NAMALWA (cell line): ENCODE measurements at places on chromosomes 5 and 9.

DNA sequence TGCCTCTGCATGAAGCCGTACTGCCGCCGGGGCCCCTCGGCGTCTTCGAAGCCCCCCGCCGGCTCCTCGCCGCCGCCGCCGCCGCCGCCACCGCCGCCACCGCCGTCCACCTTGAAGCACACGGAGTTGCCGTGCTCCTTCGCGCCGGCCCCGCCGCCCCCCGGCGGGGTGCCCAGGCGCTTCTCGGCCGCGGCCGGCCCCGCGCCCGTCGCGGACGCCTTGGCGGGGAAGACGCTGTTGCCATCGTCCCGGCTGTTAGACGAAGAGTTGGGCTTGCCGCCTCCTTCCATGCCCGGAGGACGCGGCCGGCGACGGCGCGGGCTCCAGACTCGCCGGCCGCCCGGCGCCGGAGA is 400 bp downstream of the HCN1 start:
- DNase-seq = no peak

DNA sequence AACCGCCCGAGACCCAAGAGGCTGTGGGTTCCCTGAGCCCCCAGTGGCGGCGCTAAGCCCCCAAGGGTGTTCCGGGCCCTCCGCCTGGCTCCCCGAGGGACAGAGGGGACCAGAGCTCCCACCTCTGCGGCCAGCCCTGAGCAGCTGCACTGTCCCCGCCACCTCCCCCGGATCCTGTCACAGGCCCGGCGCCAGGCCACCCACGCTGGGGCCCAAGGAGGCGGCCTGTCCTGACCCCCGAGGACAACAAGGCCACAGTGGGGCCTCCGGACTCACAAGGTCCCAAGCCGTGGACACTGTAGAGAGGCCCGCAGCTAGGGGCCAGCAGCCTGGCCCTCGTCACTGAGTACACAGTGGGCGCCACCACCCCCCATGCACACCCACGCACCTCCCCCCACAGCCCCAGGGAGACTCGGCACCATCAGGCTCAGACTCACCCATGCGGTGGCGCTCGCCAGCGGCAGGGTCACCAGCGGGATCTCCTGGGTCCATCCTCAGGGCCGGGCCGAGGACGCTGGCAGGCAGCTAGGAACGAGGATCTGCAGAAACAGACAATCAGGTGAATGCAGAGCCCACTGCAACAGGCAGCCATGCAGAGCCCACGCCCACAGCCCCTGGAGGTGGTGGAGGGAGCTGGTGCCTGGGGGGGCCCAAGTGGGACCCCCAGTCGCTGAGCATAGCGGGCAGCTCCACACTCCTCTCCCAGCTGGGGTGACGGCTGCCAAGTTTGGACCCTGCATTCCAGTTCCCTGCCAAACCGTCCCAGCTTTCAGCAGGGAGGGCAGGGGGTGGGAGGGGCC is 27.9 kb downstream of the EXD3 start:
- no peak for DNase-seq

DNA sequence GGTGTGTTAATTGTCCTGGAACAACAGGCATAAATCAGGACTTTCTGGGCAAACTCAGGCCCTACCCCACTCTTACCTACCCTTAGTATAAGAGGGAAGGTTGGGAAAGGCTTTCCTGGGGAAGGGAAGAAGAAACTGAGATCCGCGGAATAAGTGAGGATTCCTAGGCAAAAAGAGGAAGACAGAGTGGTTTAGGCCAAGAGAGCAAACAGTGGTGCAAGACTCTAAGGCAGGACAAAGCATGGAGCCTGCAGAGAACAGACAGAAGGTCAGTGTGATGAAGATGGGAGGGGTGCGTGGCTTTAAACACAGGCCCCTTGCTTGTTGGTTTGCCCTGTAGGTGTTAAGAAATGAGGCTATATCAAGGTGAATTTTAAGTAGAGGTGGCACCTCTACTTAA is 69.4 kb downstream of the TMC1 start:
- DNase-seq = no peak

- DNase-seq = no peak
Observed at GRCh38 chr9:115850548-115851304, 302.9 kb upstream of the PAPPA start.

DNA sequence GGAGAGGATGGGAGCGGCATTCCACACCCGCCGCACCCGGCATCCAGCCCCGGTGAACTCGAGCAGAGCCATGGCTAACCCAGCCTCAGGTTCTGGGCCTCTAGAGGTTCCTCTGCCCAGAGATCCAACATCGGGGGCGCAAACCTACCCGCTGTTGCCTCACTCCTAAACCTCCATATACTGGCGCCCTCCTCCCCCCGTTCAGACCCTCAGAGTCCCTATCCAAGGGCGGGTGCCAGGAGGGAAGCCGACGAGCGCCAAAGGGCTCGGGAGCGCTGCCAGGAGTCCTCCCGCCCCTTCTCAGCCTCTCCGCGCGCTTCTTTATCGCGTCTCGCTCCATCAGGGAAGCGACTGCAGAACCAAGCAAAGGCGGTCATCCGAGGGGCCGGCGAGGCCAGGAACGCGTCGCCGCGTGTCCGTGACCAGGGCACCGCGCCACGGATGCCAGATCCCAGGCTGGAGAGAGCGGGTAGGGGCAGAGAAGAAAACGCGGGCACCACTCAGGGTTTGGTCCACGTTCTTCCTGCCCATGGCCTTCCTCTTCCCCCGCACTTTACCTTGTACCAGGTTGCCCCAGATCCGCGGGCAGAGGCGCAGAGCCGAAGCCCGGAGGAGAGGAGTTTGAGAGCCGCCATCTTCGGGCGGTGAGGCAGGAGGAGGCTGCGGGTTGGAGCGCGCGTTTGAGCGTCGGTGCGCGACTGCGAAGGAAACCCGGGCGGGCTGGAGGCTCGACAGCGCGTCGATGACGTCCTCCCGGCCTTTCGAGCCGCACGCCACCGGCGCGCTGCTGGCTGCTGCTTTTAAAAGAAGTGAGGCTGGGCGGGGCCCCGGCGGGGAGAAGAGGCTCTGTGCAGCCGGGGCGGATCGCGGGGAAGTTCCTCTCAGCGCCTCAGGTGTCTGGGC is at the start of gene OXCT1:
Gene OXCT1, minus strand, starts transcription at position 702 of the 903 bp plus-strand sequence. Its CDS starts 67 bp downstream, at position 635.
- DNase-seq = peak; percentile 96

DNA sequence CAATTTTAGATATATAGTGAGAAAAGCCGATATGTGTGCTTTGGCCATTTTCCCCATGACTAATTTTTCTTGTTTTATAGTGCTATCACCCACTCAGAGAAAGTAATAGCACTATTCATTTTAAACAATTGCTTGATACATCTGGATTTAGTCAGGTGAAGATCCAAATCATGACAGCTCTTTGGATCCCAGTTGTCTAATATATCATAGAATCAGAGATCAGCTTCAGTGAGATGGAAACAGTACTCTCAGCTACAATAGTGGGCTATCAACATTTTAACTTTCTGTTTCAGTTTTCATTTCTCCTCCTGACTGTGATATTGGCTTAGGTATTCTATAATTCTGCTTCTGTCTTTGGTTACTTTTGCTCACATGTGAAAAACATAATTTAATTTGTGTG is 38.7 kb downstream of the VCAN start:
- no peak for DNase-seq

GRCh38 chr5:4042311-4042710 is 446.7 kb downstream of the IRX1 start:
- DNase-seq = peak; percentile 21

DNA sequence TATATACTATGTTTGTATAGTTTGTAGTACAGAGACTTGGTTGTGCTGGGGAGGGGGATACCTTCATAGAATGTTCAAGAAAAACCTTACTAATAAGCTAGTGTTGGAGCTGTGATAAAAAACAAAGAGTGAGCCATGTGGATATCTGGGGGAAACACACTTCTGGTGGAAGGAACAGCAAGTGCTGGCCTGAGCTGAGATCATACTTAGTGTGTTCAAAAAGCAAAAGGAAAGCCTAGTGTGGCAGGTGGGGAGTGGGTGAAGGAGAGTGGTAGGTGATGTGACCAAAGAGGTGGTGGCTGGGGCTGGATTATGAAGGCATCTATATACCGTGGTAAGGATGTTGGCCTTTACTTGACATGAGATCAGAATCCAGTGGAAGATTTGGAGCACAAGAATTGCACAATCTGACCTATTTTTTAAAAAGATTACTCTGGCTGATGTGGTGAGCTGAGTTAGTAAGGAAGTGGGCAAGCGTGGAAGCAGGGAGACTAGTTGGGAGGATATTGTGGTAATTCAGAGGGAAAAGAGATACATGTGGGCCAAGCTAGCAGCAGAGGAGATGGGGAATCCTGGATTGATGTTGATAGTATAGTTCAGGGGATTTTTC is 26.6 kb downstream of the PALM2AKAP2 start:
- DNase-seq = no peak

DNA sequence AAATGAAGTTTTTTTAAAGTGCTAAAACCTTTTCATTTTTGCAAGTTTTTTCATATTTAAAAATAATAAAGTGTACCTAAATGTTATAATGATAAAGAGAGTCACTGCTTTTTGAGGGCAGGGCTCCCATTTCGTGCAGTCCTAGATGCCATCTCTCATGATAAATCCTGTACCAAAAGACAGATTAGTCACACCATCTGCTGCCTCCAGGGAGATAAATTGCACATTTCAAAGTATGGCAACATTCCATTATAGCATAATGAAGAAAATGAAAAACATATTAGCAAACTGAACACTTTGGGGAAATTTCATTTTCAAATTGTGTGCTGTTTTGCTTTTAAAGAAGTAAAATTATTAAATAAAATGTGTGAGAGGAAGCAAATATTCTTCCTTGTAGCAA is 257.2 kb downstream of the KIAA0825 start:
- DNase-seq = no peak

DNA sequence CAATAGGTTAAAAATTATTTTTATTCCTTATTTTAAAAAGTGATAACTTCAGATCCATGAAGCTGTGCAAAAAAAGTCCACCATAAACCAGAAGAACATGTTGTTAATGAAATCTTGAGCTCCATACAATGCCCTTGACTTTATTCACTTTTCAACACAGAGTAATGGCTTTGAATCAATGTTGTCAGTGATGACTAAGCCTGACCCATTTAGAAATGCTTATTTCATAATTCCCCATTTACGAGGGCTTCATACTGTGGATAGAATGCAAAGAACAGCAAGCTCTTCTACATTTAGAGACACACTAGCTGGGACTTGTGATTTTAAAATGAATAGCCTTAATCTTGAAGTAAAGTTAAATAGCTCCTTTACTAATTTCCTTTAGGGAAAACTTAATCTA is 25.7 kb upstream of the IL9 start:
- no peak for DNase-seq

- peak; percentile 63 for DNase-seq
Observed at GRCh38 chr9:1939926-1940368, 75.2 kb upstream of the SMARCA2 start.

- DNase-seq = no peak
Observed at GRCh38 chr5:132628814-132629213, 29.2 kb upstream of the IL13 start.

DNA sequence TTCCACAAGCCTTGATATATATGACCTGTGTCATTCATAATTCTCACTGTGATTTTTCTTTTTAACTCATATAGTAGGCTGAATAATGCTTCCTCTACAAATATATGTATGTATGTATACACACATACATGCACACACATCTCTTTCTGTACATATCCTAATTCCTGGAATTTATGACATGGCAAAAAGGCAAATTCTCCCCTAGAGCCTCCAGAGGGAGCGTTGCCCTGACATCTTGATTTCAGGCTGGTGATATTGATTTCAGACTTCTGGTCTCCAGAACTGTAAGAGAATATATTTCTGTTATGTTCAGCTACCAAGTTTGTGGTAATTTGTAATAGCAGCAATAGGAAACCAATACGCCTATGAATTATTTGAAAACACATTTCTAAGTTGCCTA is 166.6 kb upstream of the GAS1 start:
- DNase-seq = no peak

GRCh38 chr9:72882117-72882775 is 70.6 kb downstream of the ALDH1A1 start:
- no peak for DNase-seq

- DNase-seq = no peak
Observed at GRCh38 chr9:94586814-94587213, 6.8 kb downstream of the FBP2 start.

DNA sequence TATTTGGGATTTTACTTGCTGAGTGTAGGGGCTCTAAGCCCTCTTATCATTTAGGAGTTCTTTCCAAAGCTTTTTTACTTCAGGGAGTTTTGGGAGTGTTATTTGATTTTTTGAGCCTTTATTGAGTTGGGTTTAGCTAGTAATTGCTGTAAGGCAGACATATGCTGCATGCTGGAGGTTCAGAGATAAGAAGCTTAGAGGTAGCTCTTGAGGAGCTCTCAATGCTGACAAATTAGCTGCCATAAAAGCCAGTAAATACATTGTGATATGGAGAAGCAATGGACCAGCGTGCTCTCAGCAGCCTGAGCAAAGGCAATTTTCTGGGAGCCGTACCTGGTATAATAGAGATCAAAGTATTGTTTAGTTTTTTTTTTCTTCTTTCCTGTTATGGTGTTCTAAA is 11.6 kb downstream of the ARHGEF28 start:
- DNase-seq = no peak

DNA sequence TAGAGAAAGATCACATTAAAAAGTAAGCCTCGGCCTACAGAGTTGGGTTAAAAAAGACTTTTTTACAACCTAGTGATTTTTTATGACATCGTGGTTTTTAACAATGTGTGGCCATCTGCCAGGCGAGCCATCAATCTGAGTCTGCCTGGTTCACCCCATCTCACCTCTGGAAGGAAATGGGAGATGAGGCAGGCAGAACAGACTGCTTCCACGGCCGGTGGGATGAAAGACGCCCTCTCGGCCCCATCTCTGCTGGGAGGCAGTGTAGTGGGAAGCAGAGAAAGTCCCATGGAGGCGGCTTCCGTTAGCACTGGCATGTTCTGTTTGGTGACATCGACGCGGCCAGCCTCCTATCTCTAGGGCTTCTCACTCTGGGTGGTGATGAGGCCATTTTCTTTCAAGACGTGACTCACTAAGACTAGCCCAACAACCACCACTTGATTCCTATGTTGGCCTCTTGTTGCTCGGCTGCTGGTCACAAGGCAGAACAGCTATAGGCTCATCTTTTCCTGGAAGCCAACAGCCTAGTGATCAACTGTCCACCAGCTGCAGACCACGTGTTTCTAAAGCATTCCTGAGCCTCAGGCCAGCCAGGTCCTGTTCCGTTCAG is 132.4 kb upstream of the OTULINL start:
- no peak for DNase-seq

DNA sequence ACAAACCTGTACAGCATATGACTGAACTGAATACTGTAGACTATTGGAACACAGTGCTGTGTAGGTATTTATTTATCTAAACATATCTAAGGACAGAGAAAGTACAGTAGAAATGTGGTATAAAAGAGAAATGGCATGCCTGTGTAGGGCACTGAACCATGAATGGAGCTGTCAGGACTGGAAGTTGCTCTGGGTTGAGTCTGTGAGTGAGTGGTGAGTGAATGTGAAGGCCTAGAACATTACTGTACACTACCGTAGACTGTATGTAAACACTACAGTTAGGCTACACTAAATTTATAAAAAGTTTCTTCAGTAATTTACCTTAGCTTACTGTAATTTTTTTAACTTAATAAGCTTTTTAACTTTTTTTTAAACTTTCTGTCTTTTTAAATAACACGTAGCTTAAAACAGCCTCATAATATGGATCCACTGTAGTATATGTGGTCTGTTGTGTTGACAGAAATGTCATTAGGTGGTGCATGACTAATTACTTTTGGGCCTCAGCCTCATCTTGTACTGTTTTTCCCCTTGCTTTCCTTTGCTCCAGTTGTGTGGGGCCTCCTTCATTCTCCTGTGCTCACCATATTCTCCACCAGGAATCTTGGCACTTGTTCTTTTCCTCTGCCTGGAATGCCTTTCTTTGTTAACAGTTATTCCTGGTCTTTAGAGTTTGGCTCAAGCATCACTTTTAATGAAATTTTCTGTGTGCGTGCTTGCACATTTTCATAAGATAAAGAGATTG is 8.8 kb downstream of the SPIN1 start:
- no peak for DNase-seq

GRCh38 chr5:149128023-149128875 is 13.0 kb upstream of the ABLIM3 start:
- peak; percentile 52 for DNase-seq
